ENCODE measurements at places on chromosomes 16 and 17. TPM values are rescaled to one million over a fixed set of nuclear protein-coding genes. Genes with fewer than 3 reads are reported as not detected.

DNA sequence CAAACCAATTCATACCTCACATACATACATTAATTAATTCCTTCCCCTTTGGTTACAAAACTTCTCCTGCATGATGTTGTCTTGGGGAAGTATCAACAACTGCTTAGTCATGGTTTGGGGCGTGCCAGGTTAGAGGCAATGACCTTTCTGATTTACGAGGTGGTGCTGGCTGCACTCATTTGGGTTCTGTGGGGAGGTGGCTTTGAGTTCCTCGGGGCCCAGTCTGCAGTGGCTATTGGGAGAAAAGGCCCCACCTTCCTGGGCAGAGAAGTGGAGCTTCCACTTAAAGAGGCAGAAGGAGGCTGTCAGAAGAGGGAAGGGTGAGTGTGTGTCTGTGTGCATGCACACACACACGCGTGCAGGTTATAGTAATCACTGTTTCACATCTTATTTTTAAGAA is 10.2 kb upstream of the ETV4 start:
- H3K4me3 ChIP-seq, result no peak overlapping the region
- DNase-seq, result peak; percentile 84
- H3K27me3 ChIP-seq, result no peaks in the 10 kb centered on the region
- peaks cover 42% of the 10 kb centered on the region for H3K4me1 ChIP-seq
- H3K27ac ChIP-seq, result peak overlapping the region; percentile 28

DNA sequence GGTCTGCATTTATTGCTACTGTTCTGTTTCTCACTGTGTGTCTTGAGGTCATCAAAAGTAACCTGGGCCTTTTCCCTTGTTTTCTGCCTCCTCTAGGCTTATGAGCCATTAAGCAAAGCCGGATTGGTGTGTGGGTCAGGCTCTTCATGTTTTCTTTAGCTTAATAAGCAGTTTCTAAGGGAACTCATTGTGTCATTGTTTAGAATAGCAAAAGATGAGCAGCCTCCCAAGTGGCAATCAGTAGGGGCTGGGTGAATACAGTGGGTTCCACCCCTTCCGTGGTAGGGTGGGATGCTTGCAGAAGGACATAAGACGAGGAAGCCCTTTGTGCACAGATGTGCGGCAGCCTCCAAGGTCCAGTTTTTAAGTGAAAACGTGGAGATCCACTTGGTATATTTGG is 34.5 kb downstream of the ABCC1 start:
- no peaks in the 10 kb centered on the region for H3K36me3 ChIP-seq
- H3K27me3 ChIP-seq, result no peaks in the 10 kb centered on the region
- DNase-seq, result no peak
- no peak overlapping the region for H3K27ac ChIP-seq
- H3K4me1 ChIP-seq, result no peaks in the 10 kb centered on the region

GRCh38 chr16:10782628-10783027 is 36.0 kb downstream of the TVP23A start:
- no peaks in the 10 kb centered on the region for H3K36me3 ChIP-seq
- no peak overlapping the region for H3K4me3 ChIP-seq
- H3K27me3 ChIP-seq, result no peaks in the 10 kb centered on the region

- DNase-seq, result no peak
- no peak overlapping the region for H3K4me3 ChIP-seq
- H3K27me3 ChIP-seq, result no peaks in the 10 kb centered on the region
These were observed 43.2 kb downstream of the PIMREG start for GRCh38 chr17:6487251-6488007.

GRCh38 chr16:11530171-11530940 is 56.4 kb downstream of the LITAF start:
- no peak overlapping the region for H3K4me3 ChIP-seq
- peaks cover 13% of the 10 kb centered on the region for H3K27me3 ChIP-seq
- no peaks in the 10 kb centered on the region for H3K36me3 ChIP-seq
- H3K27ac ChIP-seq, result no peak overlapping the region
- no peak for DNase-seq

Gene CCL16
- polyA plus RNA-seq, result 0.19 TPM

Gene PYDC1
- 0.19 TPM for polyA plus RNA-seq

Gene CA5A
- 0.03 TPM for polyA plus RNA-seq
